ENCODE measurements at places on chromosomes 12 and 14.

- DNase-seq = peak; percentile 94
Observed at GRCh38 chr12:124916374-124917134, 2.1 kb upstream of the UBC start.

DNA sequence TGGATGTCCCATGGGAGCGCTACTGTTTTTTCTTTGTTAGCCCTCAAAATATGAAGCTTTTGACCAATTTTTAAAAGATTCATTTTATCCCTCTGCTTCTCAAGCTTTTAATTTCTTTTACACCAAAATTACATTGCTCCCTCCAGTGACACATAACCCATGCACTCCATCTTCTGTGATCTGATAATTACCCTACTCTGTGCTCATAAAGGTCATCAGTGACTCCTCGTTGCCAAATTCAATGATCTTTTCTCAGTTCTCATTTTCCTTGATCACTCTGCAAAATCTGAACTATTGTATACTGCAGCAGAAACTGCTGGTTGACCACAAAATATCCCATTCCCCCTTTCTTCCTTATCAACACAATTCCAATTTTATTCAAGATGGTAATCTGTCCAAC is 8.7 kb upstream of the PTGDR start:
- no peak for DNase-seq

DNA sequence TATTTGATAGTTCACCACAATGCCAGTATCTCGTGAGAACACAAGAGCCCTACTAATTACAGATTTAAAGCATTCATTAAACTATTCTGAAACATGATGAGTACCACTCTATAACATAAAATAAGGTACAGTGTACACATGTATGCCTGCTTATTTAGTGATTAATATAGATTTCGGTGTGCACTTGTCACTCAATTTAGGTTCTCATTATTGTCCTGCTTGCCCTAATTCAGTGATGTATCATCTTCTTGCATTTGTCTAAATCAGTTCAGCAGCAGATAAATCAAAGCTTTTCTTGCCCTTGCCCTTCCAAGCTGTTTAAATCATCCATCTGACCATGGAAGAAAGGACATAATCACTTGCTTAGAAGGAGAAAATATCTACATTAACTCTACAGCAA is 359.7 kb downstream of the GXYLT1 start:
- no peak for DNase-seq

- no peak for DNase-seq
Observed at GRCh38 chr14:100540141-100540925, 46.9 kb downstream of the BEGAIN start.

DNA sequence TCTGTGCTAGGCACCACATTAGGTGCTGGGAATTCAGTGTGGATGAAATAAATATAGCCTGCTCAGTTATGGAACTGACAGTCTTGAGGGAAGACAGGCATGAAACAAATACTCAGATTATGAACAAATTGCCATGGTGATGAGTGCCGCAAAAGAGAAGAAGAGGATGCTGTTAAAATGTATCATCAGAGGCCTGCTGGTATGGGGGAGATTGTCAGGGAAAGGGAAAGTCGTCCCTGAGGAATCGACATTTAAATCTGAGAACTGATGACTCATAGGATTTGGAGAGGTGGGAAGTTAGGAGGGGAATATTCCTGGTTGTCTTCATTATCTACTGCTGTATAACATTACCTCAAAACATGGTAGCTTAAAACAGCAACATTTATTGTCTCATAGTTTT is 42.0 kb downstream of the PPP1R36 start:
- no peak for DNase-seq

- DNase-seq = peak; percentile 83
Observed at GRCh38 chr12:49808686-49809380, 19.4 kb downstream of the NCKAP5L start.

- DNase-seq = no peak
Observed at GRCh38 chr12:68595241-68595640, 15.5 kb upstream of the RAP1B start.

DNA sequence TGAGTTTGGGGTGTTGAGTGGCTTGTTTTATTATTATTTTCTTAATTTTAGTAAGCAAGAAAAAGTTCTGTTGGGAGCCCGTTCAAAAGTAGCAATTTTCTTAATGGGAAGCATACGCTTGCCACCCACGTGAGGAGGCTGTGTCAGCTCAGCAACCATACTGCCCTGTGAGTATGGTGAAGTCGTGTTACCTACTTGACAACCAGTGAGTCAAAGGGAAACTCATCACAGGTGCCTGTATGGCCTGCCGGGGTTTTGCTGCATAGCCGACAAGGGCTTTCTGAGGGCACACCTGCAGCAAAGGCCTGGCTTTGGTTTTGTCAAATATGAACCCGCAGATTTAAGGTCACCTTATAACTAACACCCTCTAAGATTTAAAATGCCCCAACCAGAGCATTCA is 31.1 kb downstream of the PITPNM2 start:
- no peak for DNase-seq

DNA sequence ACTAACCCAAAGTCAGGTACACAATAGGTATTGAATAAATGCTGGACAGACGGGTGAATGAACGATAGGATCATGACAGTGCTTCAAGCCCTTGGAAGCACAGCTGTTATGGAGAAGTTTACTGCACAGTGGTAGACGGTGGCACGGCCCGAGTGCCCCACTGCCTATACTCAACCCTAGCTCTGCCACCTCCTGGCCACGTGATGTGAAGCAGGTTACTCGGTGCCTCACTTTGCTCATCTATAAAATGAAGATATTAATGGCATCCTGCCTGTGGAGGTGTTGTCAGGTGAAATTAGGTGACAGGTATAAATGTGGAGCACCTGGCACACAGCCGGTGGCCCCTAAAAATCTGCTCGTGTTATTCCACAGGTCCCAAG is 5.8 kb downstream of the ASB2 start:
- DNase-seq = no peak

DNA sequence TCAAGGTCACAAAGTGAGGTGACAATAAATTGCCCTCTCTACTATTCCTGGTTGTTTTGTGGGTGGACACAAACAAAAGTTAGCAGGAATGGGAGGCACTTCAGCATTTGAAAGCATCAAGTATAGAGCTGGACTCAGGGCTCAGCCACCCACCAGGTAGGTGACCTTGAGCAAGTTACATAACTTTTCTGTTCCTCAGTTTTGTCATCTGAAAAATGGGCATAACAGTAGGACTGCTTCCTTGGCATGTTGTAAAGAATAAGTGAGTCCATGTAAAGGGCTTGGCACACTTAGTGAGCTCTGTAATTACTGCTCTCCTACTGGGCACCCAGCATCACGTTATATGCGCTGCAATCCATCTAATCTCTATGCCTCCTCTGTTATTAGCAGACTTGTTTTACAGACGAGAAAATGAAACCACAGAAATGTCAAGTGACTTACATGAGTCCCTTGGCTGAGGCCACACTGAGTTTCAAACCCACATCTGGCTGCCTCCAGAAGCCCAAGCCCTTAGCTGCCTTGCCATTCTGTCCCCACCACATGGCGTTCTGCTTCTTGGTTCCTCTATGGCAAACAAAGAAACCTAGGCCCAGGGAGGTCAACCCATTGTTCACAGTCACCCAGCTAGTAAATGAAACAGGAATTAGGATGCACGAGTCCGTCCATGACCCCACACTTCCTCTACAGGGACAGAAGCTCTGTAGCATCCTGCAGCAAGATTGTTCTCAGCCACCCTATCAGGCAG is 63.2 kb upstream of the SLC24A4 start:
- DNase-seq = no peak

- DNase-seq = no peak
Observed at GRCh38 chr14:63642656-63643382, 1.1 kb upstream of the WDR89 start.

DNA sequence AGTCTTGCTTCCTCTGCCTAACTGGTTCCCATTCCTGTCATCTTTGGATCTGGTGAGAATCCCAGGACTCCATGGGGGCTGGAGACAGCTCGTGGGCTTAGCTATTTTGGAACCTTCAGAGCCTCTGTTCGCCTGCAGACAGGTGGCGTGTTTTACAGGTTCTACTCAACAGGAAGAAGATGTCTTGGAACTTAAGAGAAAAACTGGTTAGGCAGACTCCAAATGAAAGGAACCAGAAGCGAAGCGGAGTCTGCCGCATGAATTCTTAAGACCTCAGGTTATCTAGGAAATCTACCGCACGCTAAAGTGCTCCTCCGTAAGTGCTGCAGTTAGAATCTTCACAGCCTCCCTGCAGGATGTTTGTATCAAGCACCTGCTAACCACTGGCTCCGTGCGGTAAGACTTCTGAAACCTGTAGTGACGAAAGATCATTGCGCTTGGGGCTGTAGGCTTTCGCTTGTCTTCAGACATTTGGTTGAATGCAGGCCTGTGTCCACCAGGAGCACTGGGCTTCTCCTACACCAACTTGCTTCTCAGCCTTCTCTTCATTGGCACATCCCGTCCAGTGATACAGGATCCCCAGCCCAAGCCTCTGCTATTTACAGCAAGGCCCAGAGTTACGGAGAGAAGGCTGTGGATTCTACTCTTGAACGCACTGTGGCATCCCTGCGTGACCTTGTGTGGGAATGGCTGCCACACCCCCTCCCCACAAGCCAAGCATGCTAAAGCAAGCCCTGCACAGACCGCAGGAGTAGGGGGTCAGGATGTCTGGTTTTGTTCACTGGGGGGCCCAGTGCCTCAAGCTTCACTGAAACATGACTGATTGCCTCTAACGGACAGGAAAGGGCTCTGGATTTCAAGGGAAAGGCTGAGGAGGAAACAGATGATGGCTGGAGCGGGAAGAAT is 35.0 kb downstream of the ACADS start:
- no peak for DNase-seq

All from astrocyte of the hippocampus (primary cell).